EH (cell line): ENCODE measurements at places on chromosomes 11 and 22.

DNA sequence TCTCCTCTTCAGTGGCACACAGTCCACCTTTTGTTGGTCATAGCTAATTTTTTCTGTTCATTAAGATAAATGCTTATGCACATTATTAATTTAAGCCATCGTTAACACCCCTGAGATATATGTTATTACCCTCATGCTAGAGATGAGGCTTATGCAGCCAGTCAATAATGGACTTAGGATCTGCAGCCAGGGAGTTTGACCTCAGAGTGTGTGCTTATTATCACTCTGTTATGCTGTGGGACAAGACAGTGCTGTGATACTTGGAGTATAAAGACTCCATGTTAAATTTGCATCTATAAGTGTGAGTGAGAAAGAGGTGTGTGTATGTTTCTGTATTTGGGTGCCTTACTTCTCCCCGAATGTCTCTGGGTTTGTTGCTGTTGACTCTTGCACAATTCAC, 969.3 kb downstream of the OPCML start:
- no peak for DNase-seq

- DNase-seq: no peak
Observed at GRCh38 chr22:17013396-17014100, 5.5 kb upstream of the GAB4 start.

- no peak for DNase-seq
Observed at GRCh38 chr11:72787216-72788104, 6.4 kb downstream of the STARD10 start.

GRCh38 chr11:5118893-5119292, 19.3 kb downstream of the OR52A5 start:
- no peak for DNase-seq
